ENCODE measurements at places on chromosomes 2 and 18.

DNA sequence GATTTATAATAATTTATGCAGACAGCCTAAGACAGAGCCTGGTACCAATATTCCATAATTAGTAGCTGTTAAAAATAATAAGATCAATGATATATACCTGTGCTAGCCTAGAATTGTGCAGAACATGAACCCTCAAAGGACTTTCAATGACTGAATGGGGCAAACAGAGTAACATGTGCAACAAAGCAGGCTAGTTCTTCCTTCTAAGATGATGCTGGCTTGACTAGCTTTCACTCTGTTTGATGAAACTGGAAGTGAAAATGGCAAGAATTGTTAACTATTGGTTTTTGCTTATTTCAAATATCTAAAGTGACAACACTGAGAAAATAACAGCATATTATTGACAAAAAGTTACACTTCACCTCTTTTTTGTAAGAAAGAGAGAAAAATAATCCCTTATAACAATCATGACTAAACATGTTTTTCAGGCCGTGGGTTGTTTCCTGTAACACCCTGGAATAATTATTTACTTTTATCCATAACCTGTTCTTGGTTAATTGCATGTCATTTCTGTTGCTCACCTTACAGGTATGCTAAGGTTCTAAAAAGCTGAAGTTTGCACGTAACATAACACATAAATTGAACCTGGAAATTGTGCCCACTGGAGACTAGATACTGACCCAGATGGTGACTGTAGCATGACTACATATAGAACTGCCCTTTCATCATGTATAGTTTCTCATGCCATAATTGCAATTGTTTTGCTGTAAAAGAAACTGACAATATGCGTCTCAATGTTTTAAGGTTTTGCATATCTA lies 108.7 kb downstream of the C18orf54 start:
- DNase-seq: no peak

DNA sequence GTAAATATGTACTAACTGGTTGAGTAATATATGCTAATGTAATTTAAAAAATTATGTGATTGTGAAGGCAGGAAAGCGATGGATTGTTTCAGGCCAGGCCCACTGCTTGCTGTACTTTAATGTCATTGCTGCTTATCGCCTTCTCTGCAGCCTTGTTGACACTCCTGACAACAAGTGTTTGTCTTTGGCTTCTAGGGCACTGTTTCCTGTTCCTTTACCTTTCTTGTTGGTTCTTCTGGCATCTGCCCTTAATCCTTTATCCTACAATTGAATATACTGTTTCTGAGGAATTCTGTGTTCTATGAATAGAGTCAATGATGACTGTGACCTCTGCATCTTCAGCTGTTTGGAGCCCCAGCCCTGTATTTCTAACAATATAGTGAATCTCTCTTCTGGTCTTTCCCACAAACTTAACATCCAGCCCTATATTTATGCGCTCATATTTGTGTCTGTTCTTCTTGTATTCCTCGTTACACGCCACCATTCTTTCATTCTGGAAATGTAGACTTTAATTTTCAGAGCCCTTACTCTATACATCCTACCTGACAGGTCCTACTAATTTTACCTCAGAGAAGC lies 17.6 kb downstream of the ACSL3 start:
- DNase-seq: no peak

DNA sequence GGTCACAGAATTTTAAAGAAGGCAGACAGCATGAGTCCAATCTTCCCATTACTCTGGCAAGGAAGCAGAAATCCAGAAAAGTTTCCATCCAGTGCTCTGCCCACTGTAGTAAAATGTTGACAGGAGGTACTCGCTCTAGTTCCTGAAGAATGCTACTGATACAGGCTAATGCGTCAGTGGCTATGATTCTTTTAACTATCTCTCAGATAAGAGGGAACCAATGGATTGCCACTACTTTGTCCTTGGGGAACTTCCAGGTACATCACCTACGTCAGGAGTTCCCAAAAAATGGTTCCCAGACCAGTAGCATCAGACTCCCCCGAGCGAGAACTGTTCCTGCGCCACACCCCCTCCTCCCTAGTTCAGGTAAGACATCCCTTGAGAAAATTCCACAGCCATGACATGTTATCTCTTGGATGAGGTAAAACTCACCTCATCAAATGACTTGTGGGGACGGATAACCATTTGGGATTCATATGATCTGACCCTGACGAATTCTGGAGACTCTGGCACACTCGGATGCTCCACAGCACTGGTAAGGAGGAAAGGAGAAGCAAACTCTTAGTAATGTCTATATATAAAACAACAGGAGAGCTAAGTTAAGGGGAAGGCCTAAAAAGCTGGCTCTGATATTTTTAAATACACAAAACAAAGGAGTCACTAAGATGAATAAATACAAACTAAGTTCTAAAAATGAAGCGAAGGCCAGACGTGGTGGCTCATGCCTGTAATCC lies 16.5 kb downstream of the STARD7 start:
- DNase-seq: no peak

DNA sequence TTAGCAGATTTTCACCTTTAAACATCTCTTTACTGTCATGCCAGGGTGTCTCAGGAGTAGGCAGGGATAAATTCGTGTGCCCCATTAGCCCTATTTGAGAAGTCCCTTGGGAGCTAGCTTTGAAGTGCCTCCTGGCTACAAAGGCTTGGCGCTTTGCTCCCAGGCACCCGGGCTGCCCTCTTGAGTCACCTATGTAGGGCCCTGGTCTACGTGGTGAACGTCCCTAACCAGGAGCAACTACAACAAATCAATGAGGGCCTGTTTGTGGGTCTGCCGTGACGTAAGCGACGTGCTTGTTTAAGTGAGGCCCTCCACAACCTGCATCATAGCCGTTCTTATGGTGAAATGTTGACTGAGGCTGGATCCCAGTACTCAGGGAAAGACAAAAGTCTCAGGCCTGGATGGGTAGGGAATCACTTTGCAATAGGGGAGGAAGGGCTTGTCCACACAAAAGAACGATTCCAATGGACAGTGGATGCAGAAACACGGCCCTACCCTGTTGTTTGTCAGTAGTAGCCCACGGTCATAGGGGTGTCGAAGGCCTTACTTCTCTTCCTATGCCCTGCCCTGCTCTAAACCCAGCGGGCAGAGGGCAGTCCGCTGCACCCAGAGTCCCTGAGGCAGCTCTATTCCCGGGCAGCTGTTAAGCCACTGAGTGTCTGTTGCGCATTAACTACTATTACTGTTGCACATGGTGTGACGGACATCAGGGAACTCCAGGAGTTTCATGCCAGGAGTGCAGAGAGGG lies 93.9 kb downstream of the INHBB start:
- no peak for DNase-seq

GRCh38 chr18:49495480-49495879 lies 8.4 kb upstream of the C18orf32 start:
- DNase-seq: no peak

GRCh38 chr2:205500065-205500464 lies 182.2 kb upstream of the NRP2 start:
- no peak for DNase-seq

All from activated B cell treated with CpG ODN at 0.5 μM for 24 hours (primary cell).